CD4-positive, alpha-beta T cell treated with Interleukin-10 for 1 hour (primary cell): ENCODE measurements at places on chromosomes 5 and 9.

DNA sequence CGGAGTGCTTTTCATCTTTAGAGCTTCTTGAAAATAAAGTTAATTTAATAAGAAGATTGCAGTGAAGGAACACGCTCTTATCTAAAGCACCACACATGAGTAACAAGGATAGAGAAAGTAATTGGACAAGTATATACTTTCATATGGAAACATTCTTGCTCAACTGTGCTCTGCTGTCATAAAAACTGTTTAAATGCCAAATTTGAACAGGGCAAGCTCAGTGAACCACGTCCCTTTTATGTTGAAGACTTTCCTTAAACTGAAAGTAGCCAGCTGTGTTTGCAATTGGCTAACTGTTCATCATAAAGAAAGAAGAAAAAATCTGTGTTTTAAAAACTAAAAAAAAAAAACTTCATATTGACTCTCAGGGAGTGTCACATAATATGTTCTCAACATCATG, 1610.7 kb upstream of the C9orf72 start:
- no peak for DNase-seq

- DNase-seq: peak; percentile 85
Observed at GRCh38 chr9:34664281-34665066, 2.0 kb upstream of the CCL27 start.

DNA sequence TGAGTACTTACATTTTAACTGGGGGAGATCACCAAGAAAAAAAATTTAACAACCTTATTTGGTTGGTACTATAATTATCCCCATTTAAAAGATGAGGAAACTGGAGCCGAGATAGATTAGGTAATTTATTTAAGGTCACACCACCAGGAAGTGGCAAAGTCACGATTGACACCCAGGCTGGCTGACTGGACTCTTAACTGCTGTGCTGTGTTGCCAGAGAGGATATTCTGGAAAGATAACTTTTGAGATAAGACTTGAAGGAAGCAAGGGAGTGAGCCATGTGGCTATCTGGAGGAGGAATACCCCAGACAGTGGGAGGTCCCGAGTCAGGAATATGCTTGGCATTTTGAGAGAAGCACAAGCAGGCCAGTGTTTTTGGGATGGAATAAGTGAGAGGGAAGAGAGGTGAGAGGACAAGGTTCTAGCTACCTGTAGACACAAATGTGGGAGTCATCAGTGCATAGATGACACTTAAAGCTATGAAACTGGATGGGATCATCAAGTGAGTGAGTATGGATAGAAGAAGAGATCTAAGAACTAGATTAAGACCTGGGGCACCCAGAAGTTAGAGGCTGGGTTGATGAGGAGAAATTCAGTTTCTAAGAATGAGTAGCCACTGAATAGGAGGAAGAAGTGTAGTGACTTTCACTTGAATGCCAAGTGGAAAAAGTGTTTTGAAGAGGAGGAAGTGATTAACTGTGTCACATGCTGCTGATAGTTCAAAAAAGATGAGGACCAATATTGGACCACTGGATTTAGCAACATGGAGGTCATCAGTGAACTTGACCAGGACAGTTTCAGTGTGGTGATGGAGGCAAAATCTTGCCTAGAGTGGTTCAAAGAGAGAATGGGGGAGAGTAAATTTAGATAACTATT, 25.6 kb downstream of the PDE8B start:
- DNase-seq: no peak

- no peak for DNase-seq
Observed at GRCh38 chr5:158898185-158899177, 201.2 kb downstream of the EBF1 start.

DNA sequence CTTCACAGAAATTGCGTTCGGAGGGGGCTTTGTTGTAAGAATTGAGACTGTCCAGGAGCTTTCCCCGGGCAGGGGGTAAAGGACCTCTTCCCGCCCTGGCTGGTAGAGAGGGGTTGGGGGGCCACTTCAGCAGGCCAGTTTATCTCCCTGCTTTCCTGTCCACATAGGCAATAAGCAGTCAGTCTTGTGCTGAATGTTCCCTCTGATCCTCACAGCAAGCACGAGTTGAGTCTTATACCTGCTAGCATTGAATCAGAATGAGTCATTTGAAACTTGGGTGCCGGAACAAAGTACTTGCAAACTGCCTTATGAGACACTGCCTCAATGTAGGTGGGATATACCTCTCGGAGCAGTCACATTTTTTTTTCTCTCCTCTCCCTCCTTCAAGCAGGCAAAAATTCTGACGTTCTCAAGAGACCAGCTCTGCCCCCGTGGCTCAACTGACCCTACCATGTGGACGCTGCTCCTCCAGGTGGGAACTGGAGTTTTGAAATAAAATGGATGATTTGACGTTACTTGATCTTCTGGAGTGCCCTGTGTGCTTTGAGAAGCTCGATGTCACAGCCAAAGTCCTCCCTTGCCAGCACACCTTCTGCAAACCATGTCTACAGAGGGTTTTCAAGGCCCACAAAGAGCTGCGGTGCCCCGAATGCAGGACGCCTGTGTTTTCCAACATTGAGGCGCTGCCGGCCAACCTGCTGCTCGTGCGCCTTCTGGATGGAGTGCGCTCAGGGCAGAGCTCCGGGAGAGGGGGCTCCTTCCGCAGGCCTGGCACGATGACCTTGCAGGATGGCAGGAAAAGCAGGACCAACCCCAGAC, 1.3 kb downstream of the SH3RF2 start:
- DNase-seq: no peak

DNA sequence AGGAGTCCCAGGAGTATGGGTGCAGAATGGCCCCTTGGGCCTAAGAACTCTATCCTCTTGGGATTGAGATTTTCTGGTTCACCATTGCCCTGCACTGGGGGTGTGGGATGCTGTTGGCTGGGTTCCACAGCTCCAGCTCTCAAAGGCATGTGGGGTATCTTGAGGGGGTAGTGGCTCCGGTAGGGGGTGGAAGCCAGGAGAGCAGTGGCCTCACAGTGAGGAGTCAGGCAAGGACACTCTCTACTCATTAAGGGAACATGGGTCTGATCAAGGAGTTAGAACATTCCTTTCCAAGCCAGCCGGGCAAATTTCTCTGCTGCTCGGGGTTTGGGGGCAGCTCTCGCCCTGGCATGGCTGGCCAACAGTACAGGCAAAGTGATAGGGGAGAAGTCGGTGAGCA, 33.0 kb downstream of the LARP1 start:
- no peak for DNase-seq

- no peak for DNase-seq
Observed at GRCh38 chr5:126462239-126463014, 39.2 kb downstream of the GRAMD2B start.

- no peak for DNase-seq
Observed at GRCh38 chr9:90485028-90485427, 157.6 kb downstream of the DIRAS2 start.

DNA sequence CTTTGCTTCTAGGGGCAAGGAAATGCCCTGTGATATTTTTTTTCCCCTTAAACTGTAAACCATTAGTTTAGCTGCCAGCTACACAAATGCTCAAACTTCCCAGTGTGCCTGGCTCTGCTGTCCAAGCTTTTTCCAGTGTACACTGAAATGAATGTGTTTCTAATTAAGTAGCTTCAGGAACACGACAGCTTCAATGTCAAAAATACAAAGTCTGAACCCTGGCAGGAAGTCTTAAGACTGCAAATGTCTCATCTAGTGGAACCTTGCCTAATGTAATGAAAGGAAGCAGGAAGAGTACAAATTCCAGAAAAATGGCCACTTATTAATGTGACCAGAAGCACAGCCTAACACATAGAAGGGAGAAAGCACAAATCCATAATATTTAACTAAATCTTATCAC, 255.2 kb downstream of the CRB2 start:
- DNase-seq: no peak

GRCh38 chr9:18477121-18477660, 3.2 kb downstream of the ADAMTSL1 start:
- DNase-seq: no peak

- DNase-seq: no peak
Observed at GRCh38 chr5:78771260-78772205, 123.0 kb upstream of the LHFPL2 start.

DNA sequence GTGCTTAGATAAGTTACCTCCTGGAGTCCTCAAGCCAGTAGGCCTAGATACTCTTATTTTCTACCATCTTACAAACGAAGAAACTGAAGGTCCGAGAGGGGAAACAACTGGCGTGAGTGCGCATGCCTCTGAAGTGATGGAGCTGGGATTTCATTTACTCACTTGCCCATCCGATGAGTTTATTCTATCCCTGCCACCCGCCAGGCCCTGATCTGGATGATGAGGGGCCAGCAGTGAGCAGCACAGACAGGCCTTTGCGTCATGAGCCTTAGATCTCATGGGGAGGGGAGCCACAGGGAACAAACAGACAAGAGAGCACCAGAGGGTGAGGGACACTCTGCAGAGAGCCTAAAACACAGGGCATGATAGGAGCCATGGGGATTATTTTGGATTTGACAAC, 34.1 kb upstream of the SLC2A8 start:
- DNase-seq: no peak

GRCh38 chr9:75626860-75627259, 263.6 kb upstream of the PCSK5 start:
- no peak for DNase-seq

- no peak for DNase-seq
Observed at GRCh38 chr5:196350-196749, 5.1 kb downstream of the LRRC14B start.

DNA sequence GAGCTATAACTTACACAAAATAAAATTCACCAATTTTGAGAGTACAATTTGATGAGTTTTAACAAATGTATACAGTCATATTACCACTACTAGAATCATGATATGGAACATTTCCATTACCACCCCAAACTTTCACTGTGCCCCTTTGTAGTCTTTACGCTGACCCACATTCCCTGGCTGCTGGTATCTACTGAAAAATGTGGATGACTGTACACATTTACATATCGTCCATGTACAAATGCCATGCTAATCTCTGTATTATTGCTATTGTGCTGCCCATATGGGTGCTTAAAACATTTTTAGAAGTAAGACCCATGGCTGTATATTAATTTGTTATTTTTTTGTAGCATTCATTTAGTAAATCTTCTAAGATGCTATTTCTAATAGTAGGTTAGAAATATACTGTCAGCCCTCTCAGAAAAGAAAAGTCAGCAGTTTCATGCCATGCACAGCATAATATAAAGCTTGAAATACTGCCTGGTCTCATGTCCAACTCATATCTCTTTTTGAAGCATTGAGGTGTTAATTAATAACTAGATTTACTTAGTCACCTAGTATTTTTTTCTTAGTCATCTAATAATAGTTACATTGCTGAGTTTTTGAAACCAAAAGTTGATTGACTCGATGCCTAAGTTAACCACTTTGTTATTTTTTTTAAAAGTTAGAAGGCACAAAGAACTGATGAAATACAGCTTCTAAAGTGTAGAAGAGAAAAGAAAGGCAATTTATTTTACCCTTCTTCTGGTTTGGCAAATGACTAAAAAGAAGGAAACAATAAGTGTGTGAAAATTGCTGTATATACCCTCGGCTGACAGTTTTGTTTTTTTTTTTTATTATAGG, 188.3 kb upstream of the MEF2C start:
- no peak for DNase-seq

DNA sequence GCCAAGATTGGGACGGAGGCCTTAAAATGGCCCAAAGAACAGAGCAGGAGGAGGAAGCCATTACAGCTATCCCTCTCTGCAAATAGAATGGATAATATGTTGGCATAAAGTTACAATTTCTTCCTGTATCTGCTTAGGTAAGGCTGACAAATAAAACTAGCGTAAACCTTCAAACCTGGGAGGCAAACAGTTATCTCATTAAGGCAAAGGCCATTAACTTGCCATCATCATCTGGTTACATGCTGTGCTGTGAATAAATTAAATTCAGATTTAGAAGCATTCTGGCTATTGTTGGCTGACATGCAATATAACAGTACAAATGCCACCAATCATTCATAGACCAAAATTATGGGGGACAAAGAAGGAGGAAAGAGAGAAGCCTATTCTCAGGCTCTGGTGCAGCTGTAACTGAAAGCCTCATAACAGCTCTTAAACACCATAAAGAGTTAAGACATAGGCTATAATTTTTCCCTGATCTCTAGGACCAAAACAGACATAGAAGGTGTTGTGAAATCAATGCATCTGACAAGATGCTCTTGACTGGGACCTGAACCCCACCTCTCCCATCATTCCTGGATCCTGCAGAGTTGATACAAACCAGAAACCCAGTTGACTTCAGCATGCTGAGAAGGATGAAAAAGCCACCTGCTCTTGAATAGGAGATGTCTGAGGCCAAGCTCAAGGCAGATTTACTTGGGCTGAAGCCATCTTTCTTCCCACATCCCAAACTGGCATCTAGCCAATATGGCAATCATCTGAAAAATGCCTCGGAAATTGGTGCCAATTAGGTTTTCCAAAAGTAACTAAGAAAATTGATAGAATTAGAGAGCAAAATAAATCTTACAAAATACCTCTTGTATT, 62.5 kb downstream of the PLCXD3 start:
- no peak for DNase-seq

- DNase-seq: no peak
Observed at GRCh38 chr5:144356489-144356888, 185.8 kb downstream of the KCTD16 start.

GRCh38 chr5:170630711-170631141, 126.9 kb downstream of the KCNIP1 start:
- no peak for DNase-seq

DNA sequence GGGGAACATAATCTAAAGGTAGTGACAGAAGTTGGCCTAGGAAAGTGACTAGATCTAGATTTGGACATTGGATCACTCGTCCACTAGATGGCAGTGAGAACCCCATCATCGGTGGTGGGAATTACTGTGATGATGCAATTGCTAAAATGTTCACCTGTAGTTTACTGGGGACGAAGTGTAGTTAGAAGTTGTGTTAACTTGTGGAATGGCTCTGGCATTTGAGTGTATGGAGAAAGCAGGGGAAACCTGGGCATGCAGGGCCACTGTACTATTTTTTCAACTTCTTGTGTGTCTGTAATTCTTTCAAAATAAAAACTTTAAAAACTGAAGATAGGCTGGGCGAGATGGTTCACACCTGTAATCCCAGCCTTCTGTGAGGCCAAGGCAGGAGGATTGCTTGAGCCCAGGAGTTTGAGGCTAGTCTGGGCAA, 75.5 kb downstream of the PHAX start:
- peak; percentile 81 for DNase-seq

DNA sequence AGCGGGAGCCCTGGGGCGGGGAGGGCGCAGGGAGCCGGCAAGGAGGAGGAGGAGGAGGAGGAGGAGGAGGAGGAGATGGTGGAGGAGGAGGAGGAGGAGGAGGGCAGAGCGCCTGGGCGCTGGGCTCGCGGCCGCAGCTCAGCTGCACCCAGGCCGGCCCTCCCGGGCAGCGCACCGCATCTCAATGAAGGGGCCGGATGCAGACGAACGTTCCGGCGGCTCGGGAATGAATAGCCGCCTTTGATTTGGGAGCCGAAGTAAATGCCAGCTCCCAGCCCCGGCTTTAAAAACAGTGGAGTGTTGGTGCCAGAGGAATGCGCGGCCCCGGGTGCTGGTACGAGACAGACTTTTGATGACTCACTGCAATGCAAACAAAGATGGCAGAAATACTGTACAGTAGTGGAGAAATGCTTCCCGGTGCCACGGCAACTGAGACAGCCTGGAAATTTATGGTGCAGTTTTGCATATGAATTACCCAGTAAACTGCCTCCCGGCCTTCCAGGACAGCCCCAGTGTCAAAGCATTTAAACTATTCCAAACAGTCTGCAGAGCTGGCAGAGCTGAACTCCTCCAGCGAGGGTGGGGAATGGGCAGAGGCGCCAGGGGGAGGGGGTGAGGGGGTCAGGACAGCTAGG, 43.1 kb downstream of the NACC2 start:
- peak; percentile 5 for DNase-seq

GRCh38 chr5:125409234-125409860, 662.9 kb upstream of the ZNF608 start:
- no peak for DNase-seq

GRCh38 chr5:151153766-151154272, 3.8 kb downstream of the ANXA6 start:
- no peak for DNase-seq
